Hair follicle dermal papilla cell (primary cell): ENCODE measurements at places on chromosomes 7 and 10. TPM values are rescaled to one million over a fixed set of nuclear protein-coding genes. Genes with fewer than 3 reads are reported as not detected.

The LRRC4 gene
- total RNA-seq: 0.12 and 0.32 TPM in 2 replicates

The RTKN2 gene
- total RNA-seq: 0.61 and 0.65 TPM in 2 replicates

The BTBD16 gene
- not detected in 2 replicates for total RNA-seq

The CNPY1 gene
- not detected in 2 replicates for total RNA-seq

The LIPN gene
- total RNA-seq: not detected in 2 replicates

The TMEM225B gene
- total RNA-seq: 1.5 and 1.6 TPM in 2 replicates

The SFRP4 gene
- total RNA-seq: 0.16 and 0.36 TPM in 2 replicates

The HOXA10 gene
- total RNA-seq: not detected in 2 replicates

The AP5Z1 gene
- 66.7 and 67.7 TPM in 2 replicates for total RNA-seq

The AKR1D1 gene
- not detected in 2 replicates for total RNA-seq

The HMX3 gene
- total RNA-seq: not detected in 2 replicates

The DYDC2 gene
- not detected in 2 replicates for total RNA-seq

The FAM53B gene
- total RNA-seq: 15.3 and 18.7 TPM in 2 replicates
